ENCODE measurements at places on chromosomes 1 and 21. TPM values are rescaled to one million over a fixed set of nuclear protein-coding genes. Genes with fewer than 3 reads are reported as not detected.

The NES gene
- total RNA-seq, result 57.3 TPM

The FNBP1L gene
- 40.3 TPM for total RNA-seq

The TFF2 gene
- not detected for total RNA-seq

The DPT gene
- not detected for total RNA-seq

The FMO4 gene
- 0.79 TPM for total RNA-seq

The EDARADD gene
- total RNA-seq, result under 0.01 TPM

The RCSD1 gene
- total RNA-seq, result 99.8 TPM

The PMVK gene
- 13.9 TPM for total RNA-seq

The AMY1C gene
- total RNA-seq, result not detected

The KIAA0040 gene
- total RNA-seq, result 11.6 TPM

The LCE1A gene
- not detected for total RNA-seq

The TNFRSF4 gene
- 1.5 TPM for total RNA-seq

The TMEM201 gene
- total RNA-seq, result 2.0 TPM

The CXADR gene
- total RNA-seq, result 77.6 TPM

The SMAP2 gene
- 3.1 TPM for total RNA-seq

The PLEKHN1 gene
- total RNA-seq, result 0.22 TPM

The DNAJC6 gene
- 2.8 TPM for total RNA-seq

The NMNAT2 gene
- 0.22 TPM for total RNA-seq

The PLA2G2A gene
- not detected for total RNA-seq

The SLC26A9 gene
- not detected for total RNA-seq

The WNT9A gene
- 0.87 TPM for total RNA-seq

The MRPL24 gene
- total RNA-seq, result 40.3 TPM

The PIGM gene
- 3.4 TPM for total RNA-seq

The TMPRSS15 gene
- total RNA-seq, result not detected

The PBX1 gene
- 0.99 TPM for total RNA-seq

The FGR gene
- total RNA-seq, result 0.20 TPM

The KISS1 gene
- 0.22 TPM for total RNA-seq

The DSCAM gene
- total RNA-seq, result under 0.01 TPM

The AMPD2 gene
- total RNA-seq, result 26.8 TPM

The NGF gene
- total RNA-seq, result 0.22 TPM

The CBR3 gene
- 2.4 TPM for total RNA-seq

The DNMT3L gene
- total RNA-seq, result not detected

The HMCN1 gene
- 13.3 TPM for total RNA-seq

The MRPL55 gene
- total RNA-seq, result 35.7 TPM

The PTPN14 gene
- total RNA-seq, result 57.1 TPM

The DYRK3 gene
- total RNA-seq, result 8.3 TPM

The NCDN gene
- 8.5 TPM for total RNA-seq

The ANXA9 gene
- total RNA-seq, result not detected

The KRTAP12-2 gene
- total RNA-seq, result not detected

The CNKSR1 gene
- not detected for total RNA-seq

The HHIPL2 gene
- not detected for total RNA-seq

The SLAMF9 gene
- total RNA-seq, result not detected

The SYTL1 gene
- total RNA-seq, result not detected

The NEK2 gene
- 2.4 TPM for total RNA-seq

The DDX20 gene
- total RNA-seq, result 11.3 TPM

The PSMD4 gene
- 185 TPM for total RNA-seq

The KCNE2 gene
- total RNA-seq, result not detected

The GPR3 gene
- under 0.01 TPM for total RNA-seq

The LCE2A gene
- total RNA-seq, result not detected

The PLPP3 gene
- total RNA-seq, result 58.1 TPM

The KCNH1 gene
- total RNA-seq, result not detected

The LORICRIN gene
- not detected for total RNA-seq
